ENCODE measurements at places on chromosomes 7 and 10.

GRCh38 chr7:29556405-29557195 lies 7.0 kb upstream of the PRR15 start:
- DNase-seq: no peak

GRCh38 chr7:156675721-156676120 lies 35.1 kb downstream of the RNF32 start:
- no peak for DNase-seq

DNA sequence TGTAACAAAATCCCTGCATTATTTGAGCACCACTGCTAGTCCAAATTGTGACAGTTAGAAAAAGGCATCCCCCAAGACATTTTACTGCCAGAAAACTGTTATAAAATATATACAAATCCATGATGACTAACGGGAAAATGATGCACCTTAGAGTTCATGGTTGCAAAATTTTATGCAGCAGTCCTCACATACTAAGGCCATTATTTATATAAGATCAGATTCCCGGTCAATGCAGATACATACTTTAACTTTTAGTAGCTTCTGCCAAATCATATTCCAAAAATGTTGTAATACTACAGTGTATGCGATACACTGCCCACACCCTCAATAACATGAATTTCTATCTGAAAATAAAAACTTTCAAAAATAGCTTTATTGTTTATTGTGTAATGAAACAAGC lies 239.9 kb upstream of the ZNF32 start:
- DNase-seq: no peak

GRCh38 chr7:98156700-98157099 lies 50.0 kb downstream of the LMTK2 start:
- DNase-seq: no peak

DNA sequence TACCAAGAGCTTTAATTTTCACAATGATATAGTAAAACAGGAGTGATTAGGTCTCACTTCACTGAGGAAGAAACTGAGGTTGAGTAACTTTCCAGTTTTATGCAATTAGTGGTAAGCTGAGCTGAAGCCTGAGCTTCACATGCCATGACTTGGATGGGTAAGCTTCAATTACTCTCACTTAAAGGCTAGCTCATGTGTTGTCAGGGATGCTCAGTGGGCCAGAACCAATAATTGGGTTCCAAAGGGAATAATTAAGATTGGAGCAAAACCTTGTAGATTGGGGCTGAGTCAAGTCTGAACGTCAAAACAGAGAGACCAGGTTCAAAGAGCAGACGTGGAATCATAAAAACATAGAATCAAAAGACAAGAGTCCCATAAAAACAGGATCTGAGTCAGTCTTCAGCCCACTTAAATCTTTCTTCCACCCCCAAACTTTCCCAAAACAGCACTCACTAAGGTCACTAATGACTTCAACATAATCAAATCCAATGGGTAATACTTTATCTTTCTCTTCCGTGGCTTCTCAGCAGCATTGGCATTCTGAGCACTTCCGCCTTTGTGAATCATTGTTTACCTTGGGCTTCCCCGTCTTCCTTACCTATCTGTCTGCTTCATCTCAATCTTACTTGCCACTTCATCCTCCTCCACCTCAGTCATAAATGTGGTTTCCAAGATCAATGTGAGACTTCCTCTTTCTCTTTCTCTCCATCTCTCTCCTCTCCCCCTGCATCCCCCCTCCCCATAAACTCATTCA lies 23.0 kb upstream of the EGFR start:
- DNase-seq: peak; percentile 59

DNA sequence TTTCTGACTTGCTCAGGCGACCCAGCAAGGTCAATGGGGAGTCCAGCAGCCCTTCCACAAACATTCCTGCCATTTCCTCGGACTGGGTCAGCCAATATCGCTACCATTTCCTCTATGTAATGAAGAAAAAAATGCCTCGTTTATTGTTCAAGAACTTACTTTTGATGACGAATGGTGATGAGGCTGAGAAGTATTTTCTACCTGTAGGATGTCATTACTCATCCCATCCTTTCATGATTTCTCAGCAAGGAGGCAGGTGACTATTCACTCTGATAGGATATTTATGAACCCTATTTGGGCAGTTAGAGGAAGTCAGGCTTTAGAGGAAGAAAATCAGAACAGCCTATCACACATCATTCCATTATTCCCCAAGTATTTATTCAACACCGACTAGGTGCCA lies 178.6 kb downstream of the FANK1 start:
- DNase-seq: no peak

Measured in kidney epithelial cell (primary cell).